NCI-H524 treated with DMSO at 0.1 percent for 48 hours (cell line): ENCODE measurements at places on chromosomes 16 and 17.

DNA sequence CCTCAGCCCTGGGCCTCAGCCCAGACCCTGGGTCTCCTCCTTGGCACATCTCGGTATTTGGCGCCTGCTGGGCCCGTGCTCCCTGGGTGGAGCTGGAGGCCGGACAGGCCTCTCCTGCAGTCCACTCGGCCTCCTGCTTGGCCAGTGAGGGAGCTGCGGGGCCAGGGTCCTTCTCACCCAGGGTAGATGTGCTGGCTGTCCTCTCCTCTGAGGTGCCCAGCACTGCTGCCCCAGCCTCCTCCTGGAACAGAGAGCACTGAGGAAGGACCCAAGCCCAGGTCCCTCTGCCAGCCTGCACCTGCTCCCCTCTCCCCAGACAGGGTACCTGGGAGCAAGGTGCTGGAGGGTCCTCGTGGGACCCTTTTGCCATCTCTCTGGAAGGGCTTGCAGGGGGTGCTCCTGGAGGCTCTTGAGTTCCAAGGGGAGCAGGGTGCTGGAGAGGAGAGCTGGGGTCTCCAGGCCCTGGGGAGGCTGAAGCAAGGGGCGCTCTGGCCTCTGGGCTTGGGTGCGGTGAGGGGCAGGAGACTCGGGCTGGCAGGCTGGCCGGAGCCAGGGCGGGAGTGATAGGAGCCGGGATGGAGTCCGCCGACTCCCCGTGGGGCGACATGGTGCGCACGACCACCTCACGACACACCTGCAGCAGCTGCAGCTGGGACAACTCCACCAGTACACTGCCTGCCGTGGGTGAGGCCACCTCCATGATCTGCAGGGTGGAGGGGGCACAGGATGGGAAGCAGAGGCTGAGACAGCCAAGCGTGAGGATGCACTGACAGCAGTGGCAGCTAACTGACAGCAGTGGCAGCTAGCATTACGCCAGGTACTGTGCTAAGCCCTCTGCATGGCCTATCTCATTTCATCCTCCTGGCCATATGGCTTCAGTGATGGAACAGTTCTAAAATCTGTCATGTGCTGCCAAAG is 17.8 kb downstream of the TSPOAP1 start:
- peak; percentile 68 for DNase-seq

- DNase-seq = no peak
These were observed 20.5 kb upstream of the TBX4 start for GRCh38 chr17:61431594-61432311.

GRCh38 chr17:31562376-31562840 is 170.9 kb downstream of the RAB11FIP4 start:
- DNase-seq = no peak

- DNase-seq = peak; percentile 10
These were observed 27.1 kb upstream of the DBNDD1 start for GRCh38 chr16:90046122-90046970.

DNA sequence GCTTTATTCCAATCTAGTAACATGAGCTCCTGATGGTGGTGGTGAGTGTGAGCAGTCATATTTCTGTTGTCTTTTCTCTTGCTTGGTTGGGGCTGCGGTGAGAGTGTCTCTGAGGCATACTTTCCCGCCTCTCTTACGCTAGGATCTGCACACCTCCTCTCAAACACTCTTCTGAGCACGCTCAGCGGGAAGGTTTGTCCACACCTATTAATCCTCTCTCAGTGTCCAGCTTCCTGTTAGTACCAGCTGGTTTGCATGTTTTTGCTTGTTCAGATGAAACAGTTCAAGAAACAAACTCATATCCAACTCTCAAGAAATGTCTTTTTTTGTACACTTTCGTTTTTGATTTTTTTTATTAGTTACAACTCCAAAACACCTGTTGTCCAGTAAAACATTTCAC is 89.5 kb downstream of the CCDC182 start:
- no peak for DNase-seq

- DNase-seq = no peak
These were observed 724.8 kb downstream of the CDH11 start for GRCh38 chr16:64397042-64397441.

GRCh38 chr17:27545562-27546229 is 85.3 kb upstream of the LGALS9 start:
- DNase-seq = peak; percentile 97

GRCh38 chr16:14445937-14446715 is 183.9 kb downstream of the PARN start:
- no peak for DNase-seq

GRCh38 chr16:87465306-87465705 is 27.5 kb downstream of the ZCCHC14 start:
- DNase-seq = no peak

DNA sequence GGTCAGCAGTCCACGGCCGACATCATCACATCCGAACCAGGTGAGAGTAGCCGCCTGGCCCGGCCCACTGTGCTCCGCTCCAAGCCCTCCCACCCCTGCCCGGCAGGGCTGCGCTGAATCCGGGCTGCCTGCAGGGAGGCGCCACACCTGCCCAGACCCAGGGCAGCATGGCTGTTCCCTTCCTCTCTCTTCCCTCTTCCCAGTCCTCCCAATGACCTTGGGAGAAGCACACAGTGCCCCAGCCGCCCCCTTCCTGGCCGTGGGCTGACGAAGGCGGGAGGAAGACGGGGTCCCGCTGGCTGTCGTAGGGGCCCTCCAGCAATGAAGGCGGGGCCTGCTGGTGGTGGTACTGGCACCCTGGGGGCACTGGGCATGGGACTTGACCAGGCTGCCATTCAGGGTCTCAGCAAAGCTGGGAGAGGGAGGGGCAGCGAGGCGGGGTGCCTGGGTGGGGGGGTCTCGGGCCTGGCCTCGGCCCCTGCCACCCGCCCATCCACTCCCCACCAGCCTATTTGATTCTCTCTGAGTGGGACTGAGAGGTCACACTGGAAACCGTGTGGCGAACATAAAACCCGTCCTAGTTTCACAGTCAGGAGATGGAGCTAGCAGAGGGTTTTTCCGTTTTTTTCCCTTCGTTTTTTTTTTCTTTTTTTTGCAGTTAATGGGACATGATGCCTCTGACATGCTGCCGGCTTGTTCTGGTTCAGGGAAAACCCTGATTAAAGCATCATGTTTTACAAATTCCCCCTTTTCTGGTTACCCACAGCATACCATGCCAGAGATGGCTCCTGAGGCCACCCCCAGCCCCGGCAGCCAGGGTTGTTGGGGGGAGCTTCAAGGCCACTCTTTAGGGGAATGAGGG is 50.6 kb downstream of the BAHCC1 start:
- DNase-seq = no peak

DNA sequence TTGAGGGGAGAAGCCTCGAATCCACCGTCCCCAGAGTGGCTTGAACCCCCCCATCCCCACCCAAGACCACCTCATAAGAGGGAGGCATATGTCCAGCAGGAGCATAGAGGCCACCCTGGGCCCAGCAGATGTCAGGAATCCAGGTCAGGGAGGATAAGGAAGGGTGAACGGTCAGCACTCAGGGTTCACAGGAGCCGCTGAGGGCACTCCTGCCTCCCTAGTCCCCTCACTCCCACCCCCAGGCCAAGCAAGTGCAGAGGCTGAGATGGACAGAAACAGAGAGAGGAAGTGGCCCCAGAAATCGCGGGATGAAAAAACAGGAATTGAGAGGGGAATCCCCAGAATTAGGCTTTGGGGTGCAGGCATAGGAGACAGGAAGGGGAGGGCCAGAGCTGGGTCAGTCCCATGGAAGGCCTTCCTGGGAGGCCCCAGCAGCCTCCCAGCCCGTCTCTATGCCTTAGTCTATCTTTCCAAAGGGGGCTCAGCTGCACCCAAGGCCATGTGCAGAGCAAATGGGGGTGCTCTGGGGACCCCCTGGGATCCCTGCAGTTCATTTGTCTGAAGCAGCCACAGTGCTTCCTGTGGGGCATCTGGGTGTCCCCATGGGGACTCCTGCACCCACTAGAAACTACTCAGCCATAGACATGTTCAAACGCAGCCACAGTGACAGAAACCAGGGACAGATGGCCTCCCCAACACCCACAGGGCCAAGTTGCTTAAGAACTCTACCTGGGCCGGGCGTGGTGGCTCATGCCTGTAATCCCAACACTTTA is 1.7 kb downstream of the CMTM3 start:
- DNase-seq = no peak

- DNase-seq = no peak
These were observed 4.6 kb downstream of the VEZF1 start for GRCh38 chr17:57983446-57983845.

DNA sequence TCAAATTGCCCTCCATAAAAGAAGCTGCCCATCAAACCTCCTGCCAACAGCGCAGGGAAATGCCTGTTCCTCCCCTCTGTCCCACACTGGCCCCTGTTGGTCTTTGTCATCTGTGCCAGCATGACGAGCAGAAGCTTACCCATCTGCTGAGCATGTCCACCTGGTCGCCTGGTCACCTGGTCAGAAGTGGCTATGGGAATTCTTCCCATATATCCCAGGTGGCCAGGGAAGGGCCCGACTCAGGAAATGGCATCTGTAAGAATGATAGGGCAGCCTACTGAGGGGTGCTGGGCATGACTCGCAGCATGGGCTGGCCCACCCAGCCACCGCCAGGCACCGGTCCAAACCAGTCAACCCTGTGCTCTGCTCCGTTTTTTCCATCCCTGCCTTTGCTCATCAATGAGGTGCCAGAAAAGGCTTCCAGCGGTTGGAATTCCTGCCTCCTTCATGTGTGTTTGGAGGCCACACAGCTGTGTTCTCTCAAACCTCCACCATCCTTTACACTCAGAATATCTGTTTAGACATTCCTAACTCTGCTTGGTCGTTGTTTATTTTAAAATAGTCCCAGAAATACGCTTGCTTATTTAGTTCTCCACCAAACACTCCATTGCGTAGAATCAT is 145.2 kb downstream of the CLEC16A start:
- no peak for DNase-seq

DNA sequence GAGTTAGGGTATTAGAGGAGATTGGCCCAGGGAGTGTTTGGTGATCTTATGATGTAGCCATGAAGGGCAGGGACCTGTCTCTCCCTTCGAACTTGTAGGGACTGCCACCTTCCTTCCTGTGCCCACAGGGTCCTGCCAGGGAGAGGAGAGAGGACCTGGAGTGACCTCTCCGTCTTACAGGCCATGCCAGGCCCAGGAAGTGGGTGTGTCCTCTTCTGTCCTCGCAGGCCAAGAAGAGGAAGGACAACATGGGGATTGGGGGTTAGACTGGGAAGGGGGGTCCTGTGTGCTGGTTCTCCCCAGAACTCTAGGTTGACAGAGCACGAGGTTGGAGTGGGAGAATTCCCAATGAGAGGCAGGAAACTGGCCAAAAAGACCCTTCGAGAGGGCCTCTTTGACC is 43.4 kb upstream of the TAC4 start:
- no peak for DNase-seq

DNA sequence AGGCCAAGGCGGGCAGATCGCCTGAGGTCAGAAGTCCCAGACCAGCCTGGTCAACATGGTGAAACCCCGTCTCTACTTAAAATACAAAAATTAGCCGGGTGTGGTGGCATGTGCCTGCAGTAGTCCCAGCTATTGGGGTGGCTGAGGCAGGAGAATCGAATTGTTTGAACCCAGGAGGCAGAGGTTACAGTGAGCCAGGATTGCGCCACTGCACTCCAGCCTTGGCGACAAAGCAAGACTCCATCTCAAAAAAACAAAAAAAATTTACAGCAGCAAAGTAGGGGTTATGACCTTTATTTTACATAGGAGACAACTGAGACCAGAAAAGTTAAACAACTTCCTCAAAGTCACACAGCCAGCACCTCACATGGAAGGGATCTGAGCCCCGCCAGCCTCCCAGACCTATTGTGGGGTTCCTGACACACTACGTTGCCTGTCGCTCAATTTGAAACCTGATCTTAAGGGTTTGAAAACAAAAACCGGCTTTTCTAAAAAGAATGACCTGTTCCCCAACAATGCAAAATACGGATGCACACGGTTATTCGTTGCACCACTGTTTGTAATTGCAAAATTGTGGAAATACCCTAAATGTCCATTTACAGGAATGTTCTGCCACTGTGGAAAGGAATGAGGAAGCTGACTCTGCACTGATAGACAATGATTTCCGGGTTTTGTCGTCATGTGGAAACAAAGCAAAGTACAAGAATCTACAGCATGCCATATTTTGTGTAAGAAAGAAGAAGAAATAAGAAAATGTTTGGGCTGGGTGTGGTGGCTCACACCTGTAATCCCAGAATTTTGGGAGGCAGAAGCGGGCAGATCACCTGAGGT is 77.2 kb downstream of the CNGB1 start:
- DNase-seq = no peak

GRCh38 chr16:19645557-19645981 is 72.5 kb downstream of the KNOP1 start:
- no peak for DNase-seq

GRCh38 chr17:80291260-80291659 is 30.6 kb downstream of the RNF213 start:
- no peak for DNase-seq

- no peak for DNase-seq
These were observed 63.7 kb downstream of the SIAH1 start for GRCh38 chr16:48321317-48322036.

- no peak for DNase-seq
These were observed 85.2 kb downstream of the GLG1 start for GRCh38 chr16:74521691-74522090.

DNA sequence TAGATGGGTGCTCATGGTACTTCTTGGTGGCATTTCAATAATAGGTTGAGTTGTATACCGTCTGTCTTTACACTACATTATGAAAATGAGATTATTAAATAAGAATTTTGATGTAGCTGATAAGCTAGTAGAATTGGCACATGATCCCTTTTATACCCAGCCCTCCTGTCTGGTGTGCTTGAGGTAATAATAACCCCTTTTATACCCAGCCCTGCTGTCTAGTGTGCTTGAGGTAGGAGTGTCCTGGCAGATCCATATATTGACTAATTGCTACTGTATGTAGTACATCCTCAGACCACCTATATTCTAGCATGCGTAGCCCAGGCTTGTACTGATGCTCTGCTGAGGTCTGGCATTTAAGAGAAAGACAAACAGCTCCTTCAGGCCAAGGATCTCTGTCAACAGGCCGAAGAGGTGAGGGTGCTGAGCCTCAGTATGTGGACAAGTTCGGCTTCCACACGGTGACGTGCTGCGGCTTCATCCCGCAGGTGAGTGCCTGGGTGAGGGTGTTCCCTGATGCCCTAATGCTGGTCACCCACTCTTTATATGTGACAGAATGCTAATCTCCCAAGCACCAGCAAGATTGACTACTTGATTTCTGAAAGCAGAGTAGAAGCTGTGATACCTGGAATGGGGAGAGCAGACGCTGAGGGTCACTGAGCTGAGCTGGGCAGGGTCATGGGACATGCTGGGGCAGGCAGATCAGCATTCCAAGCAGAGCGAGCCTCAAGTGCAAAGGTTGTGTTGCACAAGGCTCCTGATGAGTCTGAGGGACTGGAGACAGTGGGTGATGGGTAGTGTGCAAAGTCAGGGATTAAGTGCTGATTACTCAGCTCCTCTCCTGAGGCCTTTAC is 5.7 kb downstream of the FN3K start:
- DNase-seq = no peak

DNA sequence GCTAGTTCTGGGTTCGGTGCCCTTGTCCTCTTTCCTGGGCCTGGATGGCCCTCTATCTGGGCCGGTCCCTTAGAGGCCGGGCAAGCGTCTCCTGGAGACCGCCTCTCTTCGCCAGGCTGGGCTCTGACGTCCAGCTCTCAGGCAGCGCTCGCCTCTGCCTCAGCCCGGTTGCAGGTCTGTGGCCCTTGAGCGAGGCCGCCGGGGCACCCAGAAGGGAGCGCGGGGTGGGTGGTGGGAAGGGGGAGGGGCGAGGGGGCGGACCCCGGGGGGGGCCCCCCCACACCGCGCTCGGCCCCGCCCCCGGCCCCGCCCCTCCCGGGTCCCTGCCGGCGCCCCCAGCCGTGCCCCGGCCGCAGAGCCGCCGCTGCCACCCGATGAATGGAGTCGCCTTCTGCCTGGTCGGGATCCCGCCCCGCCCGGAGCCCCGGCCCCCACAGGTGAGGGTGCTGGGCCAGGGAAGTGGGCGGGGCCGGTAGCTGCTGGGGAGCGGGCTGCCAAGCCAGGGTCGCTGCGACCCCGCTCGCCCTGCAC is at the start of gene ARHGAP23:
ARHGAP23 (plus strand) TSS at position 353 of the 531 bp plus-strand sequence; CDS start at position 375, 22 bp downstream.
- no peak for DNase-seq
